Lung (tissue), 17 donors: ENCODE measurements at places on chromosomes 12 and 14. TPM values are rescaled to one million over a fixed set of nuclear protein-coding genes. Genes with fewer than 3 reads are reported as not detected.

Gene KCNMB4
- 6.0 TPM for total RNA-seq

DNA sequence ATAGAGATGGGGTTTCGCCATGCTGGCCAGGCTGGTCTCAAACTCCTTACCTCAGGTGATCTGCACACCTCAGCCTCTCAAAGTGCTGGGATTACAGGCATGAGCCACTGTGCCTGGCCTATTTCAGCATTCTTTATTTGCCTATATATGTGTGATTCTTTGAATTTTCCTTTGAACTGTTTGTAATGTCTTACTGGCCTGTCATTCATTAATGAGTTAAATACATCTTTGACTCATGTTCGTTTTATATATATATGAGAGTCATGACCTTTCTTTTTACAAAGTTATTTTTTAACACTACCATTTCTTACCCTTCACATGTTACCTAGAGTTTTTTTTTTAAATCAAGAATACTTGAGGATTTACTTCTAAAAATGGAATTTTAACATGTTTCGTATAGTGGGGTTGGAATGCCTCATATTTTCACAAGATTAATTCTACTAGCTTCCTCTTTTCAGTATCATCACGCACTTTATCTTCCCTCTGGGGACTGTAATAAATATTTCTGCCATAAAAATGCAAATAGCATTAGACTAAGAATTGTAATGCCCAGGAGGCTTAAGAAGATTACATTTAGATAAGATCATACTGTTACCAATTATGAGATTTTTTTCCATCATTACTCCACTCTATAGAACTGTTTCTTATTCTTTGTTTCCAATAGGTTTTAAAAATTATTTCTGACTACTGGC is 66.7 kb downstream of the NTN4 start:
- DNase-seq: no peak

DNA sequence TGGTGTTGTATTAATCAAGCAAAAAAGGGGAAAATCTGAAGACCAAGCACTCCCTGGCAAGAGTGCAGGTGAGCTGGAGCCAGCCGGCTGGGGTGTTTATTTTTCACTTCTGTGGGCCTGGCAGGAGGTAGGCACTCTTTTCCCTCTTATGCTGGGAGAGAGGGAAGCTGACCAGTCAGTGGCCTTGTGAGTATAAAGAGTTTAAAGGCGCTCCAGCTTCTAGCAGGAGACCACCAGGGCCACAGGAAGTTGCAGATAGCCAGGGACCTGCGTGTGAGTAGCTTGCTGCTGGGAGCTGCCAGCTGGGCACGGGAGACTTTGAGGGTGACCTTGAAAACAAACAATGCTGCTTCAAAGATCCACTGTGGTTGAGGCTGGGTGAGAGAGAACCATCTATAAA is 217.4 kb upstream of the PWP1 start:
- DNase-seq: no peak

- DNase-seq: peak; percentile 44
These were observed 785 bp upstream of the FAM181A start for GRCh38 chr14:93926245-93926872.

- no peak for DNase-seq
These were observed 8.0 kb upstream of the RTRAF start for GRCh38 chr14:51981218-51981854.

GRCh38 chr14:105015905-105016304 is 5.0 kb downstream of the CDCA4 start:
- no peak for DNase-seq

Gene KCNA1
- total RNA-seq: 0.09 TPM

- no peak for DNase-seq
These were observed 20.5 kb upstream of the TESC start for GRCh38 chr12:117119592-117120198.

Gene MRPL51
- 123 TPM for total RNA-seq

DNA sequence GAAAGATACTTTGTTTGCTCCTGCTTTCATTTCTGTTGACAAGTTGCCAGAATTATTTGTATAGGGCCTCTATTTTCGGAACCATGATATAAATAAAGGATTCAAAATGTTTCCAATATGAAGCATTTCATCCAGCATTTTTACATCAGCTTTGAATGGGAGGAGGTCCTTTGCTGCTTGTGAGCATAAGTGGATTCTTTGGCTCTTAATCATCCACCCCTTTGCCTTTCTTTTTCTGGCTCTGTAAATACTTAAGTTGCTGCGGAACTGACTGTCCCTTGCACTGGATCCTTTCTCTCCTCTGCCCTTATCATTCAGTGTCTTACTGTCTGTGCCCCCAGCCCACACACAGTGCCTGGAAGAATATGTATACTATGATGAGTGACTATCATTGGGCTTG is 357.3 kb upstream of the RGS6 start:
- DNase-seq: peak; percentile 86

GRCh38 chr14:95125221-95125620 is 32.1 kb downstream of the DICER1 start:
- DNase-seq: no peak

- peak; percentile 70 for DNase-seq
These were observed 9.4 kb downstream of the ERP27 start for GRCh38 chr12:14928931-14929330.

- no peak for DNase-seq
These were observed 15.6 kb downstream of the PPP1R1A start for GRCh38 chr12:54572881-54573280.

DNA sequence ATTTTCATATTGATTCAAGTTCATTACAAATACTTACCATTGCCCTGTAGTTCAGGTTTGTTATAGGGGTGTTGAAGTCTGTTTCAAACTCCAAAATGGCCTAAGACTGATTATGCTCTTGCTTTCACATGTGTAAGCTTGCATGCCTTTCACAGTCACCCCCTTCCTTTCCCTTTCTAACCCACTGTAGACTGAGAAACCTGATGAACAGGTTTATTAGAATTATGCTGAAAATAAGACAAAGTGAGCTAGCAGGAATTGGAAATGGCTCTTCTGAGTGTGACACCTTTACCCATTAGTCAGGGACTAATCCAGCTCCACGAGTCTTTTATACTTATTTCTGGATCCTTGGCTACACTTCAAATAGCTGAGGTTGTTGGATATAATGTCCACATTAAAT is 38.9 kb downstream of the FBXO33 start:
- peak; percentile 25 for DNase-seq
